Spleen (tissue), 13 donors: ENCODE measurements at places on chromosomes 13 and 19. TPM values are rescaled to one million over a fixed set of nuclear protein-coding genes. Genes with fewer than 3 reads are reported as not detected.

Gene NOTCH3
- 52.1 TPM for total RNA-seq

Gene STARD13
- total RNA-seq = 37.4 TPM

Gene GPR183
- 51.7 TPM for total RNA-seq

Gene TUBB4A
- total RNA-seq = 21.3 TPM

Gene C19orf81
- not detected for total RNA-seq

Gene ZNF112
- total RNA-seq = 4.7 TPM

Gene ATP4B
- total RNA-seq = 0.43 TPM

Gene PRSS57
- total RNA-seq = 0.47 TPM

Gene CPAMD8
- total RNA-seq = 12.5 TPM
